ENCODE measurements at places on chromosomes 4 and X. TPM values are rescaled to one million over a fixed set of nuclear protein-coding genes. Genes with fewer than 3 reads are reported as not detected.

- DNase-seq: no peak
Observed at GRCh38 chrX:134653835-134654234, 4.4 kb downstream of the PLAC1 start.

- no peak for DNase-seq
Observed at GRCh38 chrX:97402333-97402732, 518.6 kb downstream of the RPA4 start.

GRCh38 chr4:110518889-110519490 is 43.0 kb downstream of the ENPEP start:
- DNase-seq: no peak

DNA sequence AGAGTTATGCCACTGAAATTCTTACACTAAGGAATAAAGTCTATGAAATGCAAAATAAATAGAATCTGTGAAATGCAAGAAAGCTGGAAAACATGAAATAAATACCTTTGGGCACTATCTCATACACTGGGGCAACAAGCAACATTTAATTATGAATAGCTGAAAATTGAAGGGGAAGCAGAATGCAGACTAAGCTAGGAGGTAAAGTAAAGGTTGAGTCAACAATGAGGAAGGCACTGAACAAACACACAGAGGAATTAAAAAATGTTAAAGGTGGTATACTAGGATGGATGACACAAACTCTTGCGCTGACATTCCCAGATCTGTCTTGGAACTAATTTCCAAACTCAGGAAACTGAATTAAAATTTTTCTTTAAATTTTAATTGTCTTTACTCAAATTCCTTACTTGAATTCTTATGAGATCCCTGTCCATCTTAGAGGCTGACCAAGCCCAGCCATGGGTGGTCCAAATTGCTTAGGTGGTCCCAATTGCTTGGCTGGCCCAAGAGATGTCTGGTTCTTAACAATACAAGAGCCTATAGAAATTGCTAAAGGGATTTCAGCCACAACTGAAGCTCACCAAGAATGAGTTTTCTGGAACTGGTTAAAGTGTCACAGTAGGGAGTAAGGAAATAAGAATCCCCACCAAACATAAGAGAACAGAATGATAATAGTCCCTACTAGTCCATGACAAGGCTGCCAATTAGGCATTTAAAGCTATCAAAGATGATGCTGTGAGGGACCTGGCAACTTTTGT is 41.3 kb upstream of the ZCCHC13 start:
- DNase-seq: no peak

GRCh38 chr4:84578540-84579402 is 4.2 kb upstream of the CDS1 start:
- no peak for DNase-seq

- no peak for DNase-seq
Observed at GRCh38 chr4:185749858-185750257, 62.1 kb downstream of the SORBS2 start.

DNA sequence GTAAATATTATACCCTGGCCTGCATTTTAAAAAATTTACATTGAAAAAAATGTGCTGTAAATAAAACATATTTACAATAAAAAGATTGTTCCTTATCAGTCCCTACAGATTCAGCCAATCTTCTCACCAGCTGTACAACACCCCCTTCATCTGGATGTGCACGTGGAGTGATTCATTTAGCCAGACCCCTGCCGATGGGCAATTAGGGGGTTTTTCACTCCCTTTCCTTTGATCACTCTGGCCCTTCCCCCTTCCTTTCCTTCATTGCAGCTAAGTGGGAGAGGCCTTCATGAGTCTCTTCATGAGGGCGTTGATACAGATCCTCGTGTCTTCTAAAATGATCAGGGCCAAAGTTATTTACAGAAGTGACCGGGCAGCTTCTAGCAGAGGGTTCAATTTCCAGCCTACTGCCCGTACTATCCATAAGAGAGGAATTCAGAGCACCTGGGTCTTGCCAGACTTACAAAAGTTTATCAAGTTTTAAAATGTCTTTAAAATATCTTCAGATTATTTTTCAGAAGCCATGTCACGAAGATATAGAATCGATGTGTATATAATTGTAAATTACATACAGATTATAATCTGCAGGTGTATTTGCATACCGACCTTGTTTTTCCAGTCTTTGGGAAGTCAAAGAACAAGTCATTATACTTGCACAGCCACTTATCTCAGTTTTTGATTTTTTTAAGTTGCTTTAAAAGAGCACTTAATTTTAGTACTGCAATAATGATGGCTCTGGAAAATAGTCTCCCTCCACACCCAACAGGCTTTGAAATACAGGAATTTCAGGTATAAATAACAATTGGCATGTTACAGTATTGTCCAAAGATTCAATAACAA is 21.4 kb upstream of the RASL11B start:
- DNase-seq: no peak

DNA sequence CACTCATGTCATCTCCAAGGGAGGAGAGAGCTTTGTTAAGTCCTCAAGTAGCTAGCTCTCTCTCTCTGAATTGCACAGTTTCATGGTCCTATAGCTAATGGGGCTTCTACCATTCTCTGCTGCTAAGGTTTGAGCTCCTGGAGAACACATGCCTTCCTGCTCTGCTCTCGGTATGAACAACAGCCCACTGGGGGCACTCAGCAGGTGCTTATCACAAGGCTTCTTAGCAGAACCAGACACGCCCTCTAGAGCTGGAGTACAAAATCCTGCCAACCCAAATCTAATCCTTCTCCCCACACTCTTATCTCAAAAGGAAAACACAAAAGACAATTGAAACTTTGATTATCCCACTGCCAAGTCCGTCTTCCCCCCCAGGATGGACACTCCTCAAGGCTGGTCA is 176.5 kb downstream of the HS3ST1 start:
- DNase-seq: no peak

- no peak for DNase-seq
Observed at GRCh38 chrX:71171110-71171801, 26.6 kb downstream of the NLGN3 start.

DNA sequence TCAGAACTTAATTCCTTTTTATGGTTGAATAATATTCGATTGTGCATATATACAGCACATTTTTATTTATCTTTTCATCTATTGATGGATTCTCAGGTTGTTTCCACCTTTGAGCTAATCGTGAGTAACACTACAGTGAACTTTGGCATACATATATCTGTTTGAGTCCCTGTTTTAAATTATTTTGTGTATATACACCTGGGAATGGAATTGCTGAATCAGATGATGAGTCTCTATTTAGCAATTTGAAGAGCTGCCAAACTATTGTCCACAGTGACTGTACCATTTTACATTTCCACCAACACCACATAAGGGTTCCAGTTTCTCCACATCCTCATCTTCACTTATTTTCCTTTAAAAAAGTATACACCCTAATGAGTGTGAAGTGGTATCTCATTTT is 166.2 kb upstream of the FGF13 start:
- no peak for DNase-seq

DNA sequence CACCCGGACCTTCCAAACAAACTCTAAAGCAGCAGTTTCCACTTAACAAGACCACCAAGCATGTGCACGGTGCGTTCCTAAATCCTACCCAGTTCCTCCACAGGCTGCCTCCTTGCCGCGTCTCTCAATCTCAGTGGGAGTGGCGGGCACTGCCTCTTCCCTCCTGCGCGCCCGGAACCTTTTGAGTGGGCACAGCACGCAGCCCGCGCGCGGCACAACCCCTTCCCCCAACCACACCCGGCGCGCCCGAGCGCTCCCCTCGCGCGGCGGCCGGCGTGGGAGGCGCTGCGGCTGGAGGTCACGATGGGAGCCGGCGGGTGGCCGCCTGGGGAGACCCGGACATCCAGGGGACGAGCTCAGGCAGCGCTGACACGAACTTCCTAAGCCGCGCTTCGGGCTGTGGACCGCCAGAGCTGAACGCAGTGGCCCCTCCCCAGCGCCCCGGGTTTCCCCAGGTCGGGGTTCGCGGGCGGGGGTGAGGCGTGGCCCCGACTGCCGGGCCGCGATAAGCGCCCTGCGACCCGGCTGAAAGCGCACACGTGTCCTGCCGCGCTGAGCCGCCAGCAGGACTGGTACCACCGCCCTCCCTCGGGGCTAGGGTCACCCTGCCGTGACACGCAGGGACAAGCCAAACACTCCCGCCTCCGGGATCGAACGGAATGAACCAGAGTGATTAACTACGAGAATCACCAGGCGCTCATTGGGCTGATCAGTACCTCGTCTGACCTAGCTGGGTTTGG is at the start of gene ABCG2:
Gene ABCG2, minus strand, starts transcription at position 151 of the 740 bp plus-strand sequence. CDS start 18,644 bp downstream, outside the sequence.
- DNase-seq: peak; percentile 63

DNA sequence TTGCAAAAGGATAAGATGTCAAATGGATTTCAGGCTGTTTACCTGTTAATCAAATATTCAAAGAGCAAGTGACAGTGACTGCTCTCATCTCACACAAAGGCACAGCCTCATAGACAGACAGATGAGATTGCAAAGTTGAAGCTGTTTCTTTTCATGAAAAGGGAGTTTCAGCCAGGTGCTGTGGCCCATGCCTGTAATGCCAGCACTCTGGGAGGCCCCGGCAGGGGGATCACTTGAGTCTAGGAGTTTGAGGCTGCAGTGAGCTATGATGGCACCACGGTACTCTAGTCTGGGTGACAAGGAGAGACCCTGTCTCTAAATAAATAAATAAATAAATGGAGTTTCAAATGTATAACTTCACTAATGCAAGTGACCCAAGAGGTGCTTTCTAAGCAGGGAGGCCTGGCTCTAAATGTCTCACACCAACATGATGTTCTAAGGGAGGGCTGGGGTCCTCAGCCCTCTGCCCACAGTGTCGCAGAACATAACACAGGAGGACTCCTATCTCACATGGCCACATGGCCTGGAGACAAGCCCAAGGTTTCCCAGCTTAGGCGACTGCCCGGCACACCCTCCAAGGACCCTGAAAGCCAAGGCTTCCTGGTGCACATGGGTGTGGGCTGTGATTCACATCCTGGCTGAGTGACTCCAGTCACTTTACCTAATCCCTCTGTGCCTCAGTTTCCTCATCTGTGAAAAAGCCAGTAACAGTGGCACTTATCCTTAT is 26.8 kb downstream of the PPP2R2C start:
- DNase-seq: no peak

- DNase-seq: no peak
Observed at GRCh38 chr4:90403781-90404180, 276.6 kb downstream of the CCSER1 start.

GRCh38 chr4:25308761-25309160 is 3.8 kb upstream of the ZCCHC4 start:
- no peak for DNase-seq

- DNase-seq: no peak
Observed at GRCh38 chr4:114791976-114792375, 193.4 kb downstream of the UGT8 start.

- no peak for DNase-seq
Observed at GRCh38 chr4:154478547-154478946, 13.1 kb downstream of the DCHS2 start.

DNA sequence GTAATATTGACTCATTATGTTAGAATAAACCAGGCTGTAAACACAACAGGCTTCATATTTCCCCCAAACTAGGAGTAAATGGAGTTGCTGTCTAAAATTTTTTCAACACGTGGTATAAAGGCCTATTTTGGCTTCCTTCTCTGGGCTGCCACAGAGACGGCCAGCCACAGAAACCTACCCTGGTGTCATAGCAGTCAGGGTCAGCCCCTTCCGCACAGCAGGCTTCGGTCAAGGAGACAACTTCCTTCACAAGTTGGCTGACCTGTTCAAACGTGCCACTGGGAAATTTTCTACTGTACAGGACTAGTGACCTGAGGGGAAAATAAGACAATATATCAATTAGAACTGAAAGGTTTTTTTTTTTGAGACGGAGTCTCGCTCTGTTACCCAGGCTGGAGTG is 15.8 kb downstream of the GC start:
- DNase-seq: no peak

- DNase-seq: no peak
Observed at GRCh38 chrX:555725-556666, 74.6 kb upstream of the SHOX start.

DNA sequence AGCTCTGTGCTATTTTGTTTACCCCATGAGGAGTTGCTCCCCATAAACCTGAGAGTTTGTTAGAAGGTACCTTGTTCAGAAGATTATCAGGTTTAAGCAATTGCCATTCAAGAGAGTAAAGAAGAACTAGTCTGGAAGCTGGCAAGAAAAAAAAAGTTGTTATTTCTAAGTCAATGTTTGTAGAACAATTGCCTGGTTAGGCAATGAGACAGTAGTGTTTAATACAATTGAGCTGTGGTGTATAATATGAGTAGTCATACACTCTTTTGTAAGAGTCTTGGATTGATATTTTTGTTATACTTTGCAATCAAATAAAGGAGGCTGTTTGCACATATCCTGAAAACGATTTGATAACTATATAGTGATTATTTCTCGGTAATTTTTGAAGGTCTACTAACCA is 44.7 kb downstream of the GALNT7 start:
- DNase-seq: no peak

DNA sequence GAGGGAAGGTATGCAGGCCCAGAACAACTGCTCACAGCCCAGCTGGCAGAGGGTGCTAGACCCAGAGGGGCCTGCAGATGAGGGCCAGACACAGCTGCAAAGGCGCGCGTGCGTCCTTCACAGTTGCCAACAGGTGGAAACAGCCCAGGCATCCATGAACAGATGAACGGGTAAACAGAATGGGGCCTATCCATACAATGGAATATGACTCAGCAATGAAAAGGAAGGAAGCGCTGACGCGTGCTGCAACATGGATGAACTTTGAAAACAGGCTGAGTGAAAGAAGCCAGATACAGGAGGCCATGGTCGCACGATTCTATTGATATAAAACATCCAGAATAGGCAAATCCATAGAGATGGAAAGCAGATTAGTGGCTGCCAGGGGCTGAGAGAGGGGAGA is 83.1 kb upstream of the DDX3X start:
- no peak for DNase-seq

- no peak for DNase-seq
Observed at GRCh38 chr4:36737691-36738090, 456.3 kb downstream of the DTHD1 start.

DNA sequence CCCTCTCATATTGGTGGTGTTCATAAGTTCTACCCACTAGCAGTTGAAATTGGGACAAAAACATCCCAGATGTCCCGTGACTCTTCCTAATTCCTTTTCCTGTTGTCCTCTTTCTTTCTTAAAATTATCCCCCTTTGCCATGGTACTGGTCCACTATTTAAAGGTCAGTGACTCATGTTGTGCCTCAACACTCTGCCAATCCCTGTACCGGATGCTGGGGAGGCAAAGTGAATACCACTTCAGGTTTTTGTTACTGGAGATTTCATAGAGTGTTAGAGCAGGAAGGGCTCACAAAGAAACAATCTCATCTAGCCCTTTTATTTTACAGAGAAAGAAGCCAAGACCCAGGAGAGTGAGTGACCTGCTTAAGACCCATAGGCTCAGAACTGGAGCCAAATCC is 24.6 kb downstream of the SEPTIN11 start:
- no peak for DNase-seq

Gene SPINK2
- 2.7 TPM for total RNA-seq

Gene NHSL2
- 11.8 TPM for total RNA-seq

Gene EFNB1
- 66.3 TPM for total RNA-seq

Gene CLCN3
- total RNA-seq: 127 TPM

Gene GNPDA2
- 8.9 TPM for total RNA-seq

Gene GNRHR
- not detected for total RNA-seq

Gene CXCL11
- 0.72 TPM for total RNA-seq

Gene SYP
- 12.2 TPM for total RNA-seq

Data from mucosa of descending colon (tissue), 3 donors.